ENCODE measurements at places on chromosomes 7 and 10. TPM values are rescaled to one million over a fixed set of nuclear protein-coding genes. Genes with fewer than 3 reads are reported as not detected.

DNA sequence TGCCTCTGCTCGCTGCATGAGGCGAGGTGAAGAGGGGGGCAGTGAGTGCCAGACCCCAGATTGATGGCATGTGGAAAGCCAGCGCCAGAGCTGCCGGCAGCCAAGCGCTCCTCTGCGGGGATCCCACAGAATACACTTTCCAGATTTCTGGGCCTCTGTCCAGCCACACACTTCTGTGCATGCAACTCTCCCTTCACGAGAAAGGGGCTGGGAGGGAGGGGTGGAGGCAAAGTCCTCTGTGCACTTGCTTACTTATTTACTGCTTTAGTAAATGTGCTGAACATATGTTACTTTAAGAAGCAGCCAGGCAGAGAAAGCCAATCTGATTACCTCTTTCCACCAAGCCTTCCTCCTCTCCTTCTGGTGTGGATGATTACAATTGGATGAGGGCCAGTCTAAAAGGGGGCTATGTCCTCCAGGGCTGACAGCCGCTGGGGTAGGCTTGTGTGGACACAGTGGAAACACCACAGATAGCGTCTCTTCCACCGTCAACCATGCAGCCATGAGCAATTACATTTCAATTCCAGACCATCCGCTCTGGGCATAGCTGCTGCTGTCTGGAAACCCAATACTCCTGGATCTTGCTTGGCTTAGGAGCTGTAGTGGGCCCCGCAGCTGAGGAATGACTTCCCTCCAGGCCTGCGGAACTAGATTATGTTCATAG is 322.8 kb upstream of the ANKRD30A start:
- H3K36me3 ChIP-seq: no peaks in the 10 kb centered on the region
- no peak overlapping the region for H3K4me3 ChIP-seq
- H3K27me3 ChIP-seq: no peaks in the 10 kb centered on the region
- no peaks in the 10 kb centered on the region for H3K4me1 ChIP-seq
- H3K27ac ChIP-seq: no peak overlapping the region
- no peak for DNase-seq

DNA sequence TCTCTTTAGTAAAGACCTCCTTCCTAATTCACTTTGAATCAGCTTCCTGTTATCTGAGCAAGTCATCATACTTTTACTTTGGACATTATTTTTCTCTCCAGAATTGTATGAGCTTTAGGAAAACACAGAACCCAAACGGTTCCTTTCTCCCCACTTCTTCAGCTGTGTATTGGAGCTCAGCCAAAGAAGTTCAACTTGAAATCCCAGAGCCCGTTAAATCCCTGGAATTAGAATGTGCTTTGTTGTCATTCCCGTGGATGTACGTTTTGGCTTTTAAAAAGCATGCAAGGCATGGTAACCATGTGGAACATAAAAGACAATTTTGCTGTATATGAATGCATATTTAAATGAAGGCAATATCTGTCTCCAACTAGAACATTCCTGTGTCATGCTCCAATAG is 46.6 kb downstream of the AGMO start:
- peak overlapping the region; percentile 49 for H3K4me3 ChIP-seq
- H3K27me3 ChIP-seq: no peaks in the 10 kb centered on the region
- DNase-seq: peak; percentile 65
- H3K27ac ChIP-seq: peak overlapping the region; percentile 70

GRCh38 chr10:79073784-79074432 is 5.1 kb downstream of the ZMIZ1 start:
- H3K36me3 ChIP-seq: peaks cover 9% of the 10 kb centered on the region
- H3K4me3 ChIP-seq: no peak overlapping the region
- H3K4me1 ChIP-seq: peaks cover 67% of the 10 kb centered on the region
- DNase-seq: peak; percentile 91
- H3K27me3 ChIP-seq: no peaks in the 10 kb centered on the region

GRCh38 chr7:158868764-158869410 is 12.5 kb downstream of the DYNC2I1 start:
- H3K4me1 ChIP-seq: peaks cover 4% of the 10 kb centered on the region
- no peak overlapping the region for H3K4me3 ChIP-seq
- H3K27ac ChIP-seq: no peak overlapping the region

Gene SPDYE1
- not detected for total RNA-seq

GRCh38 chr7:128794020-128794419 is 2.3 kb downstream of the CCDC136 start:
- H3K27ac ChIP-seq: no peak overlapping the region
- H3K36me3 ChIP-seq: no peaks in the 10 kb centered on the region
- no peak for DNase-seq
- H3K4me3 ChIP-seq: no peak overlapping the region

Gene ZNF786
- 6.5 TPM for total RNA-seq

- H3K4me1 ChIP-seq: no peaks in the 10 kb centered on the region
- no peaks in the 10 kb centered on the region for H3K27me3 ChIP-seq
- peak; percentile 95 for DNase-seq
- no peak overlapping the region for H3K27ac ChIP-seq
- H3K36me3 ChIP-seq: no peaks in the 10 kb centered on the region
- no peak overlapping the region for H3K4me3 ChIP-seq
Measured at GRCh38 chr10:43255634-43256431, 11.0 kb downstream of the RASGEF1A start.

All from osteoblast (primary cell).